Heart left ventricle (tissue), 16 donors: ENCODE measurements at places on chromosomes 7 and 10. TPM values are rescaled to one million over a fixed set of nuclear protein-coding genes. Genes with fewer than 3 reads are reported as not detected.

The MAT1A gene
- 0.07 TPM for total RNA-seq

The TEX36 gene
- not detected for total RNA-seq

The PLOD3 gene
- 42.0 TPM for total RNA-seq

The PHKG1 gene
- total RNA-seq: 28.5 TPM

The NRP1 gene
- 279 TPM for total RNA-seq

The MRC1 gene
- 6.2 TPM for total RNA-seq

The ZNF239 gene
- total RNA-seq: 1.4 TPM

The CPXM2 gene
- 7.6 TPM for total RNA-seq

The FAM24B gene
- total RNA-seq: not detected

DNA sequence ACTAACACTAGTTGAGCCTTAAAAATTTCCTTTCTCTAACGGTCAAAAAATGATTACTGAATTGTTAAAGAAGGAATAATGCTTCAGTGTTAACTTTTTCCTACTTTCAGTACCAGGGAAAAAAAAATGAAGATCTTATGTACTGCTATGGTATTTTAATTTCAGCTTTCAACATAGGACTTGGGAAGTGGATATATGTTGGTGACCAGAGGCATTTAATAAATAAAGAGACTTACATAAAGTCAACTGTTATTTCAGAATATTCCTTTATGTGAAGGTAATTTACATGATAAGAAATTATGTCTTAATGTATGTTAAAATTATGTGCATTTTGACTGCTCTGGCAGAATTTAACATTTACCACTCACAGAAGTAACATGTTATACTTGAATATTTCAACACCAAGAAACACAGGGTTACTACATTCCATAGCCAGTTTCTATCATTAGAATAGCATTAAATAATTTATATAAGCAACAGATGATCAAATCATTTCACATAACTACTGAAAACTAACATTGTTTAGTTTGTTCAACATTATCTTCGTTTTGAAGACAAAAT is 250.3 kb upstream of the MDFIC start:
- DNase-seq: no peak

- DNase-seq: no peak
Observed at GRCh38 chr7:112546723-112547513, 66.1 kb downstream of the LSMEM1 start.

GRCh38 chr10:77550378-77550777 is 87.2 kb downstream of the KCNMA1 start:
- DNase-seq: no peak

DNA sequence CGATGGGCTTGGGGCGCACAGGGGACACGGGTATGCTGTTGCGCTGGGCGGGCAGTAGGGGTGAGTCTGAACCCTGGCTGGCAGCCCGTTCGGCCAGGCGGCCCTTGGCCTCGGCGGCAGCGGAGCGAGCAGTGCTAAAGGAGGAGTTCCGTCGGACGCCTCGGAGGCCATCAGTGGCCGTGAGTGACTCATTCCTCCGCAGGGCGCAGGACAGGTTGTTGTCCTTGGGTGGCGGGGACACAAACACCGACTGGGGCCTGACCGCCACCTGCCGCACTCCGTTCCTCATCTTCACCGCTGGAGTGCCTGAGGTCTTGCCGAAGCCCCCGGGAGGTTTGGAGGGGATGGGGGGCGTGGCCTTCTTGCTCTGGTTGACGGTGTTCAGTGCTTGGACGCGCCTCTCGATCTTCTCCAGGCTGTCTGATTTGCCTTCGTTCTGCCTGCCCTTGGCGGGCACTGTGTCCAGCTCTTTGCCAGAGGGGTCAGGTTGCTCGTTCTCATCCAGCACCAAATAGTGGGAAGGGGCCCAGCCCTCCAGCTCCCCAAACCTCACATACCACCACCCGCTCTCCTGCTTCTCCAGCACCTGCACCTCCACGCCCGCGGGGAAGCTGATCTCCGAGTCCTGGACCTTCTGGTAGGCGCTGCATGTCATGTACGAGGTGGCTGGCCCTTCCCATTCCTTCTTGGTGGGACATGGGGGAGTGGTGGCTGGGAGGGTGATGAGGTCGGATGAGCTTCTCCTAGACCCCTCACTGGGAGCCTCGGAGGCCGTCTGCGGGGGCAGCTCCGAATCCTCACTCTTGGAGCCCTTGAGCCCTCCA is 108.7 kb downstream of the NEURL1 start:
- DNase-seq: no peak

GRCh38 chr7:266851-267840 is 22.8 kb upstream of the FOXL3 start:
- peak; percentile 18 for DNase-seq

DNA sequence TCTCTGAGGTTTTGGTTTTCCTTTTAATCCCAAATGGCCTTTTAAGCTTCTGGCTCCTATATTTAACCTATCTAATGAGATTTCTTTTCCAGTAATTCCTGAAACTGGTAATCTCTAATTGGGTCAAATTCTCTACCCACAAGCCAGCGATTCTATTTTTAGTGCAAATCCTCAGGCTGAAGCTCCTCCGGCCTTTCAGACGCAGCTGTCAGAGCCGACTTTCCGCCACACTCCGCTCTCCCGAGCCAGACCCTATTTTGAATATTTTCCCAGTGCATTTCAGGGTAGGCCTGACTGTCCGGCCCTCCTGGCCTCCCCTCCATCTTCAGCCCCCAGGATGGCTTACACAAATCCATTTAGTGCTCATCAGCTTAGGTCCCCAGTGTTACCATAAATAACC is 9.7 kb upstream of the ADCY1 start:
- no peak for DNase-seq

DNA sequence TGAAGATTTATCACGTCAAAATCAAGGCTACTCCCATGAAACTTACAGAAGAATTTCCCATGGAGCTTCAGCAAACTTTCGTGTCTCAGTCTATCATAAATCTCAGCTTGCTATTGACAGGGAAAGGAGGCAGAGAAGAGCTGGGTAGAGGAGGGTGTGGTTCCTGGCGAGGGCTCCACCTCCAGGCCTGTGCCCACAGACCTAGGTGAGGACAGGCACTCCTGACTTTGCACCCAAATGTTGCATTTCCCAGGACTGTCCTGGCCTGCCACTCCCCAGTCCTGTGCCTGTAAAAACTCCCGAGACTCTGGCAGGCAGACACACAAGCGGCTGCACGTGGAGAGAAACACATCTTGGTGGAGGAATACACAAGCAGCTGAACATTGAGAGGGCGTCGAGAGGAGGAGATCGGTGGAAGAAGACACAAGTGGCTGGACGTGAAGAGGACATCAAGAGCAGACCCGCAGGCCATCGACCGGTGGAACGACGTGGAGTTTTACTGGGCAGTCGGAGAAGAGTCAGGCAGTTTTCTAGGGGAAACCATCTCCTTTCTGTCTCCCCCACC is 145.1 kb downstream of the CTNNA3 start:
- no peak for DNase-seq

GRCh38 chr7:81285142-81285871 is 366.5 kb upstream of the SEMA3C start:
- no peak for DNase-seq

DNA sequence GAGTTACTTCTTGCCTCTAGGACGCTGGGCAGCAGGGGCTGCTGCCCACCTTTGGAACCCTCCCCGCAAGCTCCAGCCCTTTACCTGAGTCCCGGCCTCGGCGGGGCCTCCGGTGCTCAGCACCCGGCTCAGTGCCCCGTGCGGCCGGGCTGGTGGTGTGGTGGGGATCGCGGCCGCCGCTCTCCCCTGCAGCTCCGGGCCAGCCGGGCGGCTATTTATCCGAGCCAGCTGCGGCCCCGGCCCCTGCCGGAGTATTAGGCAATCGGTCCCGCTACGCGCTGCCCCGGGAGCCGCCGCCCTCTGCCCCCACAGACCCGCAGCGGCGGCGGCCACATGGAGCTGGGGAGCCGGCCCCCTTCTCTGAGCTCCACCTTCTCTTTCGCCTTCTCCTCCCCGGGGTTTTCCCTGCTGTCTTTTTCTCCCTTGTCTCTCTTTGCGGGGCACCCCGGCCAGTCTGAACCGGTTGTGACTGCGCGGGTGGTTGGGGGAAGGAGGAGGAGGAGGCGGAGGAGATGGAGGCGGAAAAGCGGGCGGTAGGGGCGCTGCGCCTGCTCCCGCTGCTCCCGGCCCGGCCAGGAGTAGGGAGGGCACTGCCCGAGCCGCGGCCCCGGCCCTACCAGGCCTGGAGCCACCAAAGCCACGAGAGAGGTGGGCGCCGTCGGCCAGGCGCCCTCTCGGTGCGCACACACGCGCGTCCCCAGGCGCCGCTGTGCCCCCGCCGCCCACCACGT is at the start of gene SLC16A9:
Gene SLC16A9, minus strand, starts transcription at position 456 of the 731 bp plus-strand sequence. CDS start 25,559 bp downstream, outside the sequence.
- peak; percentile 54 for DNase-seq

DNA sequence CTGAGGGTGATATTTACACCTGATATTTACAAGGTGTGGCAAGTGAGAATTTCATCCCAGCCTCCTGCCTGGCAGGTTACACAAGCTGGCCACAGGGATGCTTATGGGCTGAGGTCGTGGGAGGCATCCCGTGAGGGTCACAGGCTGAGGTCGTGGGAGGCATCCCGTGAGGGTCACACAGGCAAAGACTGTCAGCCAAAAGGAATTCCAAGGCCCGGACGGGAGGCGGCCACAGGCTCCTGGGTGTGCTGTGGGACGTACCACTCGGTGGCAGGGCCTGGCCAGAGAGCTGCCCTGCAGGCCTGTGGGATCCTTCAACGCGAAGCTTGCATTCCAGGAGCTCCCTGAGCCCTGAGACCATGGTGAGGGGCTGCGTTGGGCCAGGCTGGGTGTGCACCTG is 460.6 kb downstream of the DNAJB6 start:
- DNase-seq: no peak

DNA sequence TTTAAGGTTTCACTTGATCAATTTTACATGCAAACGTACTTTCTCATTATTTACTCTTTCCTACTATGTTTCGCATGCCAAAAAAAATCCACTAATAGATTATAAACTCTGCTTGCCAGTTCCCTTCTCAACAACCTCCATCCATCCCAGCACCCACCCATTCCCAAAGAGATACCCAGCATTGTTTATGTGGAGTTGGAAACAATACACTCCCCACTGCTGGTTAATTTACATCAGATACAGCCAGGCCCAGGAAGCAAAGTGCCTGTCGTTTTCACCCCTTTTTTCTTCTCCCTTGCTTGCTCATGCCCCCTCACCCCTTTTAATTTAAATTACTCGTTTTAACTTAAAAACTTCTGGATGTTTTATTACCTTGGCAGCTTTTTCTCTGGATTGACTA is 59.9 kb downstream of the HIBADH start:
- no peak for DNase-seq

GRCh38 chr10:117677890-117678500 is 135.4 kb downstream of the EMX2 start:
- DNase-seq: no peak

- no peak for DNase-seq
Observed at GRCh38 chr10:101287183-101287996, 58.1 kb upstream of the LBX1 start.

- no peak for DNase-seq
Observed at GRCh38 chr10:112634096-112634830, 187.2 kb downstream of the VTI1A start.

- DNase-seq: no peak
Observed at GRCh38 chr10:25198151-25198550, 23.4 kb downstream of the GPR158 start.

GRCh38 chr10:125149036-125149679 is 11.2 kb downstream of the CTBP2 start:
- DNase-seq: peak; percentile 75

DNA sequence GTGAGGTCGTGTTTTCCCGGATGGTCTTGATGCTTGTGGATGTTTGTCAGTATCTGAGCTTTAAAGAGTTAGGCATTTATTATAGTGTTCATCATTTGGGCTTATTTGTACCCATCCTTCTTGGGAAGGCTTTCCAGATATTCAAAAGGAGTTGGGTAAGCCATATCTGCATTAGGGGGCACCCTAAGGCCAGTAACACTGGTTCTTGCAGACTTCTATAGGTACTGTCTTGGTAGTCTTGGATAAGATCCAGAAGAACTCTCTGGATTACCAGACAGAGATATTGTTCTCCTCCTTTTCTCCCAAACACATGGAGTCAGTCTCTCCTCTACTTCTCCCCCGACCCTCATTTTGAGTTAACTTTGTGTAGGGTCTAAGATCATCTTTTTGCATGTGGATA is 92.8 kb downstream of the SDK1 start:
- DNase-seq: no peak

- no peak for DNase-seq
Observed at GRCh38 chr10:13173616-13174015, 12.3 kb downstream of the MCM10 start.

DNA sequence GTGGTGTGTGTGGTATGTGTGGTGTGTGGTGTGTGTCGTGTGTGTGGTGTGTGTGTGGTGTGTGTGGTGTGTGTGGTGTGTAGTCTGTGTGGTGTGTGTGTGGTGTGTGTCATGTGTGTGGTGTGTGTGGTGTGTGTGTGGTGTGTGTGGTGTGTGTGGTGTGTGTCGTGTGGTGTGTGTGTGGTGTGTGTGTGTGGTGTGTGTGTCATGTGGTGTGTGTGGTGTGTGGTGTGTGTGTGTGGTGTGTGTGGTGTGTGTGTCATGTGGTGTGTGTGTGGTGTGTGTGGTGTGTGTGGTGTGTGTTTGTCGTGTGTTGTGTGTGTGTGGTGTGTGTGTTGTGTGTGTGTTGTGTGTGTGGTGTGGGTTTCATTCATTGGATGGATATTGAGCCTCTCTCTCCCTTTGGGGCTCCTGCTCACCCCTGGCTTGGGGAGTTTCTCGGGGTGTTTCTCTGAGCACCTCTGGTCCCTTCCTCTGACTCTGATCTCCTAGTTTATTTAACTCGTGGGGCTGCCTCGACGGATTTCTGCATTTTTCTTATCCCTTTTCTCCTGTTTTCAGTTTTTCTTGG is 145.8 kb downstream of the DNAJB6 start:
- DNase-seq: no peak

GRCh38 chr7:3041986-3042675 is 1.5 kb downstream of the CARD11 start:
- no peak for DNase-seq
